ENCODE measurements at places on chromosomes 16 and 17. TPM values are rescaled to one million over a fixed set of nuclear protein-coding genes. Genes with fewer than 3 reads are reported as not detected.

The HASPIN gene
- 0.32 TPM for total RNA-seq

The KRT222 gene
- 12.7 TPM for total RNA-seq

The CNOT1 gene
- 128 TPM for total RNA-seq

The ACSM2A gene
- total RNA-seq = 0.26 TPM

The CDRT4 gene
- 6.0 TPM for total RNA-seq

The TACO1 gene
- total RNA-seq = 20.0 TPM

The PTX4 gene
- 0.14 TPM for total RNA-seq

The MYH8 gene
- total RNA-seq = not detected

The TRIM72 gene
- total RNA-seq = 0.06 TPM

The HSF4 gene
- 51.3 TPM for total RNA-seq

The NKD1 gene
- total RNA-seq = 32.0 TPM

The ASPA gene
- 2.4 TPM for total RNA-seq

The RHBDF1 gene
- 50.6 TPM for total RNA-seq

The CDH16 gene
- 8.7 TPM for total RNA-seq

The GFOD2 gene
- 25.9 TPM for total RNA-seq

The CCL17 gene
- not detected for total RNA-seq

The SLC38A8 gene
- not detected for total RNA-seq

The RBFOX1 gene
- 0.55 TPM for total RNA-seq

The RAB26 gene
- total RNA-seq = 7.7 TPM

The KRT33B gene
- not detected for total RNA-seq

The TM4SF5 gene
- total RNA-seq = 56.9 TPM

The SGCA gene
- total RNA-seq = 23.5 TPM

The NRN1L gene
- 1.2 TPM for total RNA-seq

The PLA2G10 gene
- 7.0 TPM for total RNA-seq

The VPS35L gene
- 56.8 TPM for total RNA-seq

The FADS6 gene
- 0.12 TPM for total RNA-seq

The ZFP3 gene
- 8.7 TPM for total RNA-seq

The HERPUD1 gene
- 144 TPM for total RNA-seq

The HS3ST3B1 gene
- total RNA-seq = 4.0 TPM

The EVI2B gene
- 13.0 TPM for total RNA-seq

The SLC2A4 gene
- 7.6 TPM for total RNA-seq

The TOX3 gene
- total RNA-seq = 38.8 TPM

The IRX5 gene
- total RNA-seq = 0.12 TPM

The CACNA1G gene
- 0.26 TPM for total RNA-seq

The USP10 gene
- 60.8 TPM for total RNA-seq

The FNDC8 gene
- total RNA-seq = not detected

The AURKB gene
- total RNA-seq = 1.9 TPM

The BICDL2 gene
- total RNA-seq = 86.1 TPM

The VASN gene
- total RNA-seq = 31.5 TPM

The NT5M gene
- 3.2 TPM for total RNA-seq

The UMOD gene
- 0.60 TPM for total RNA-seq

The MEFV gene
- 0.52 TPM for total RNA-seq

All from mucosa of gallbladder (tissue), 1 donor.